ENCODE measurements at places on chromosomes 4 and X. TPM values are rescaled to one million over a fixed set of nuclear protein-coding genes. Genes with fewer than 3 reads are reported as not detected.

DNA sequence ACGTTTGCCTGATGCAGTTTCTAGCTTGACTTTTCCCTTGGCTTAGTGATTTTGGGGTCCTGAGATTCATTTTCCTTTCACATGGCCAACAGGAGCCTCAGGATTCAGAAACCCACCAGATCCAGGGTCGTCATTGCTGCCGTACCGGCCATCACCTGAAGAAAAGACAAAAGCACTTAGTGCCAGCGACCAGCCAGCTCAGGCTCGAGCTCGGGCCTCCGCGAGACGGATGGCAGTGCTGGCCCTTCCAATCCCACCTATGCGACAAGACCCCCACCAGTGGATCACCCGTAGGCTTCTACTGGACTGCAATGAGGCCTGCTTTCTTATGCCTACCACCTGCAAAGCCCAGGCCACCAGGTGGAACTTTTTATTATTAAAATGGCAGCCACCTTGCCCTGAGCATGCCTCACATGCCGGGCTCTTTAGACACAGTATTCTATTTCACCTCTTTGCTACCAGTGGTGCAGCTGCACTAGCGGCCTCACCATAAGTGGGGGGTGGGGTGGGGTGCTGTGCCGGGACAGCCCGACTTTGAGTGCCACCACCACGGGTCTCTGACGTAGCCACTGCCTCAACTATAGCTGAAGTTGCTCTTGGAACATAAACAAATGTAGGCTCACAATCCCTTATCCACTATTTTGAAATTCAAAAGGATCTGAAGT, 84.3 kb downstream of the MTMR1 start:
- DNase-seq, result no peak

DNA sequence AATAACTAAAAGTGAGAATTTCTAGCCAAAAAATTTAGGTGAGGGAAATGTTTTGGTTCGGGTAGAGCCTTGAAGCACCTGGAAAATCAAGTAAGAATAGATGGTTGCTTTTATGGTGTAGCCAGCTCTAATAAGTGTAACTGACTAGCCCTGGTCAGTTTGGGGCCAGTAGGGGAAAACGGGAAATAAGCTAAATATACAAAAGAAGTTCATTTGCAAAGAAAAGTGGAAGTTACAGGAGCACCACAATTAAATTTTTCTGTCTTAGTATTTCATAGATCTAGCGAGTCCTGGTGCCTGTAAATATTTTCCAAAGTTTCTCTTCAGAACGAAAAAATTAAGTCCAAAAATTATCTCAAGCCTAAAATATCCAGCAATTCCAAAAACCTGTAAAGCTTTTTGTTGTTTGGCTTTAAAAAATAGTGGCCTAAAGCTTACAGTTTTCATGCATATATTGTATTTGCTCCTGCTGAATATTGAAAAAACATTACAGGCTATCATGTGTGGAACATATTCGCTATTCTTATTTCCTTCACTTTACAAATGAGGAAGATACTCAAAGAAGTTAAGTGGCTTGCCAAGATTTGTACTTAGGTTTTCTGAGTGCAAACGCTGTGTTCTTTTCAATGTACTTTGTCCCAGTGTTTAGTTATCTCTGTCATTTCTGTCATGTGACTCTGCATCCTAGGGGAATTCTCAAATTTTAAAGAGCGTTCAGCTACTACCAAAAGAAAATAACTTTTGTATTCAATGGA, 7.3 kb upstream of the PTPN13 start:
- no peak for DNase-seq

DNA sequence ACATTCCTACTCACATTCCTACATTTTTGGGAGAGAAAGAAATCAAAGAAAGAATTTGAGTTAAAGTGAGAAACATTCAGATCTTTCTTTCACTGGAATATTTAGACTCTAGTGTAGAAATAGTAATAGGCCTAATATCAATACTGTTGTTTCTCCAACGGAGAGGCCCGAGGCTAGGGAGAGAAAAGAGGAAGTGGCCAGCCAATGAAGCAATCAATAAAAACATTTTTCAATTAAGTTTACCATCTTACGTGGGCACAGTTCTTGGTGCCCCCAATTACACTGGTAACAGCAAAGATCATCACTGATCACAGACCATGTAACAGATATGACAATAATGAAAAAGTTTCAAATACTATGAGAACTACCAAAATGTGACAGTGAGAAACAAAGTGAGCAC, 281.4 kb downstream of the GPM6A start:
- DNase-seq, result no peak

GRCh38 chr4:27412613-27413012, 552.0 kb downstream of the STIM2 start:
- DNase-seq, result no peak

- peak; percentile 7 for DNase-seq
Measured at GRCh38 chrX:108224727-108225621, 133.4 kb downstream of the ATG4A start.

DNA sequence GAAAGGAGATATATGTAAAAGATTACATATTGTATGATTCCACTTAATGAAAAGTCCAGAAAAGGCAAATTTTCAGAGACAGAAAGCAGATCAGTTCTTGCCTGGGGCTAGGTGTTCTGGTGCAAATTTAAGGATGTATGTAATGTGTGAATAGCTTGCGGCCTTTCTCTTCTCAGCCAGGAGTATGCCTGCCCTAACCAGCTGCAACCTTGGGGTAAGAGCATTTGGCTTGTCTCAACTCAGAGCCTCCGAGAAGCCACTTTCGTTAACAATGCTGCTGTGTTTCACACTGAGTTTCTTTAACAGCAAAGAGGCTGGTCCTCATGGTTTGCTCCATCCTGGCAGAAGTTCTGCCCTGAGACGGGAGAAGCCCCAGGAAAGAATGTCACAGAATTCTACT, 102.7 kb downstream of the SPCS3 start:
- DNase-seq, result no peak

GRCh38 chr4:61994036-61994435, 793.9 kb downstream of the ADGRL3 start:
- no peak for DNase-seq

GRCh38 chr4:25402521-25402920, 25.5 kb downstream of the ANAPC4 start:
- DNase-seq, result no peak

- DNase-seq, result no peak
Measured at GRCh38 chrX:119579414-119579813, 5.1 kb downstream of the UBE2A start.

DNA sequence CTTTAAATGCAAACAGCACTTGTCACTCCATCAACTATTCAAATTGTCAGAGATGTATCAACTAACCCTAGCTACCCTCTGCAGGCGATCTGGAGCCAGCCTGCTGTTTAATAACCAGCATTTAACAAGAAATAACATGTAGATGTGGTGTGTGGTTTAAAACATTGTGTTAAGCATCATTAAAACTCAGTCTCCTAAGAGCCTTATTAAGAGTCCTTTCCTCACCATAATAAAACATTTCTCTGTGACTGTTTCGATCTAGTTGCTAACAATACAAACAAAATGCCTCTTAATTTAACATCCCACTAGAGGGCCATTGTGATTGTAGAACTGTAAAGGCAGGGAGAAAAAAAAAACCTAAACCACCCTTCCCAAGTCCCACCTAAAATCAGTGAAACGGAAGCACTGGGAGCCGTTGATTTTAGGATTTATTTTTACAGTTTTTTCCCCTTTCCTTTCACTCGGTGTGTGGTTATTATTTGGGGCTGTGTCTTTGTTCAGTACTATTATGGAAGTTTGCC, 708.6 kb downstream of the C4orf33 start:
- DNase-seq, result no peak

DNA sequence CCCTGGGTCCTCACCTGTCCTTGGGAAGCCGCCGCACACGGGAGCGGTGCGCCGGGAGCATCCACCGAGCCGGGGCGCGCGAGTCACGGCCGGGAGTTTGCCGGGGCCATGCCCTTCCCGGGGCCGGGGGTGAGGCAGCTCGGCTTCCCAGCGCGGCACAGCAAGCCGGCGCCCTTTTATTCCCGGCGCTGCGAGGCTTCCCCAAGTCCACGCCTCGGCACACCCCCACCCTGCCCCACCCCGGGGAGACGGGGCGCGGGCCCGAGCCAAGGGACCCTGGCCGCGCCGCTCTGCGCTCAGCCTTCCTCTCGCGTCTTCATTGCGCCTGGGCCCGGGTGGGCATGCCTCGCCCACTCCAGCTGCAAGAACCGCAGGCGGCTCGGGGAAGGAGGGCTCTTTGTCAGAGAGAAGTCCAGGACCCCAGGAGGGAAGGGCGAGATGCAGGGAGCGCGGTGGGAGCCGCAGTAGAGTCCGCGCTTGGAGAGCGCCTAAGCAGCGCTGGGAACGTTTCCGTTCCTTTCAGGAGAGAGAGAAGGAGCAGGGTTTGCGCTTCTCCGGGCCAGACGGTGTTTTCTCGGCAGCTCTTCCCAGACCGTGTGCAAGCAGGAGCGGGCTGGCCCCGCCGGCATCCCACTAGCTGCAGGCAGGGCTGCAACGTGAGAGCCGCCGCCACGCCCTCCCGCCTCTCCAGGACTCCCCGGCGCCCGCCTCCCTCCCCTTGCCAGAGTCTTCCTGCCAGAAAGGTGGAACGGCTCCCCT, at the start of gene MXRA5:
Gene MXRA5, minus strand, starts transcription at position 152 of the 759 bp plus-strand sequence. CDS start 2,819 bp downstream, outside the sequence.
- DNase-seq, result no peak

GRCh38 chr4:30718021-30718542, 2.1 kb upstream of the PCDH7 start:
- DNase-seq, result no peak

GRCh38 chrX:19487520-19488200, 27.6 kb downstream of the MAP3K15 start:
- DNase-seq, result no peak

DNA sequence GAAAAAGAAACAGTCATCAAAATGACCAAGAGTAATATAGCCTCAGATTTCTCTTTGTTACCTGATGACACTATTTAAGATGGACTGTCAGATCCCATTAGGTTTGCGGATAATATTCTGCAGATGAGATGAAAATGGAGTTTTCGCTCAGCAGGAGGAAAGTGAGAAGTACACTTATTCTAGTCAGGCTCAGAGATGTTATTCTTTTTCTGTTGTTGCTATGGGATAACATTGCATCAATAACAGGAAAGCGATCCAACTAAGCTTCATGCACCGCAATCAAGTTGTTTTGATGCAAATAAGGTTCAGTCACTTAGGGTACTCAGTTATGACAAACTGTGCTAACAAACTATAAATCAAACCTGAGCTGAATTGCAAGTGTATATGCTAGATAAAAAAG, 415.0 kb downstream of the CCSER1 start:
- no peak for DNase-seq

GRCh38 chrX:123959281-123960063, 2.0 kb upstream of the STAG2 start:
- DNase-seq, result peak; percentile 51

- no peak for DNase-seq
Measured at GRCh38 chr4:52714597-52715254, 36.5 kb downstream of the ERVMER34-1 start.

GRCh38 chr4:132530861-132531260, 618.2 kb upstream of the PCDH10 start:
- no peak for DNase-seq

GRCh38 chrX:151225843-151226242, 49.5 kb downstream of the GPR50 start:
- DNase-seq, result no peak

DNA sequence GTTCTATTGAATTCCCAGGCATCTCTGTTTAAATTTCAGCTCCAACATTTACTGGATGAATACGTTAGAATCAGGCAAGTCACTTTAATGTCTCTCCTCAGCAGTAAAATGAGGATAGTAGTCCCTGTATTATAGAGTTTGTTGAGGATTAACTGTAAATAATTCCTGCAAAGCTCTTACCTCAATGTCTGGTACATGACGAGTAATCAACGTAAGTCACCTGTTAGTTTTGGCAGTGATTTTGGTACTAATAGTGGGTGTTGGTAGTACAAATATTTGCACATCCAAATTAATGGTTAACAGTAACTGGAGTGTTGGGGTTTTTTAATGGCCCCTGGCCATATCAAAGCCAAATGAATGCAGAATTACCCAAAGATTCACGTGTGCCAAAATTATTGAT, 189.8 kb upstream of the GALNT7 start:
- DNase-seq, result no peak

GRCh38 chr4:109886303-109886702, 26.4 kb upstream of the EGF start:
- no peak for DNase-seq

DNA sequence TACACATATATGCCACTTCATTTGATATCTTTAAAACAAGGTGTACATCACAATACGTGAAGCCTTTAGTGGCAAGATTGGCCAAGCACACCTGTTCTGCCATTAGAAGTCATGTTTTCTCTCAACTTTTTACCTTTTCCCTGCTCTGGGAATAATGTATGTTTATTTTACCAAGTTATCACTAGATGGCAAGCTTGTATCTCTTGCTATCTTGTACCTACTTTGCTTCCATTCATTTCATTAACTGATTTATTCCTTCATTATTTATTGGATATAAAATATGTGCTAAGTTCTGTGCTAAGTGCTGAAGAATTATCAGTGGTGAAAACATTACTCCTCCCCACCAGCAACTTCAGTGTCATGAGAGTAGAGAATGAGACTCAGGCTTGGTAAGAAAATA, 245.5 kb downstream of the ANK2 start:
- DNase-seq, result no peak

DNA sequence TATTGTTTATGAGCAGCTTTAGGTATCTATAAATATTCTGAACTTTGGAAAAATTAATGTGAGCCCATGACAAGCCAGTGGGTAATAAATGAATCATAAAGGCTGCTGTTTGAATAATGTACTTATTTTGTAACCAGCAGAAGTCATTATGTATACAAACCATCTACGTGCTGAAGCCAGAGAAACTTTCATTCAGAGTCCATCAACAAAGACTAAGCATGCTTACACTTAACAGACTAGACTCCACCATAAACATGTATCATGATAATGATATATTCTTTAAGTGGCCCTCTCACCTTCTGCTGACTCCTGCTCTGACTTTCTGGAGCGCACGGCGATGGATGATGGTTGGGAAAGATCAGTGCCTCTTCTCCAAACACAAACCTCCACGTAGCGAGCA, 72.0 kb downstream of the SMARCA5 start:
- no peak for DNase-seq

DNA sequence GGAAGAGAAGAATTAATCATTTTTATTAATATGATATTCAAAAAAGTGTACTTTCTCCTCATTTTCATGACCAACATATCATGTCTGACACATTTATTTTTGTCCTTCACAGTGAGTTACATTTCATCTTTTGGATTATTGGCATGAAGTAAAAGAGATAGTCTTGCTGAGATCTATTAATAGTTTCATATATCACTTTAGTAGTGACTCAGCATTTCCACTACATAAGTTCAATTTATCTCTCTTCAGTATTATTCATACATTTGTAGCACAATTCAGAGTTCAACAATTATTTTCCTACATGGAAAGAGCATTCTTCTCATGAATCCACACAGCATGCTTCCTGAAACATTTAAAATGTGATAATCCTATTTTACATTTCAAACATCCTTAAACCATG, 1461.1 kb downstream of the TECRL start:
- DNase-seq, result no peak

- DNase-seq, result no peak
Measured at GRCh38 chrX:153927672-153927921, 1.5 kb upstream of the ARHGAP4 start.

The ARMCX2 gene
- total RNA-seq, result 35.0 TPM

The CXXC4 gene
- 14.8 TPM for total RNA-seq

The FRAS1 gene
- 28.4 TPM for total RNA-seq

The BEX4 gene
- 54.0 TPM for total RNA-seq

The XK gene
- total RNA-seq, result 4.1 TPM

The NHS gene
- 7.3 TPM for total RNA-seq

The BTC gene
- 1.5 TPM for total RNA-seq

The KLB gene
- total RNA-seq, result 0.27 TPM

The MAGEB2 gene
- not detected for total RNA-seq

The CYLC1 gene
- not detected for total RNA-seq

The PARM1 gene
- 63.6 TPM for total RNA-seq

The SMPX gene
- total RNA-seq, result 0.54 TPM

The CTAG2 gene
- not detected for total RNA-seq

The SLIT2 gene
- total RNA-seq, result 46.4 TPM

The DMRTC1 gene
- not detected for total RNA-seq

The FAT1 gene
- 85.3 TPM for total RNA-seq

Measured in cerebellum (tissue), 4 donors.